ENCODE measurements at places on chromosomes 3 and 15.

DNA sequence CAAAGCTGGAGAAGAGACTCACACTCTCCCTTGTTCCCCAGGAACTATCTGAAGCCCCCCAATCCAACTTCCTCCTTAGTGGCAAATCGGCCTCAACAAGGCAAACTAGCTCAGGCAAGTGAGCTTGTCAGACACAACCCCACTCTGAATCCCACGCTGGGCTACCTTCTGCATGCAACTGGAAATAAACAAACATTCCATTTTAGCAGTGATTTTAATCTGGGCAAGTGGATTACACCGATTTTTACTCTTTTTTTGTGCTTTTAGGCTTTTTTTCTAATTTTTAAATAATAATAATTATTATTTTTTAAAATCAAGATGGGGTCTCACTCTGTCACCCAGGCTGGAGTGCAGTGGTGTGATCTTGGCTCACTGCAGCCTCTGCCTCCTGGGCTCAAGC is 2.9 kb upstream of the NOX5 start:
- no peak for DNase-seq

DNA sequence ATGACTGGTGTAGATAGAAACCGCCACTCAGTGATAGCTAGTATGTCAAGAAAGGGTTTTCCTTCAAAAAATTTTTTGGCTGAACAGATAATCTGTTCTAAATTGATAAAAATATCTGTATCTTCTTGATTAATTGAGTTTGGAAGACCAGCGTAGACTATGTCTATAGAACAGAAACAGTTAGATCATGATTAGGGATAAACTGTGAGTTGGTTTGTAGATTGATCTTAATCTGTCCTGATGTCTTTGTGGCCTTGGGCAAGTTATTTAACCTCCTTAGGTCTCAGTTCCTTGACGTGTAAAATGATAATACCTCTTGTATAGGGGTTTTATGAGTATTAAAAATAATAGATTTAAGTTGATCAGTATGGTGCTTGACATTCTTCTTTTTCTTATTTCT is 4.7 kb downstream of the NFKBIZ start:
- no peak for DNase-seq

DNA sequence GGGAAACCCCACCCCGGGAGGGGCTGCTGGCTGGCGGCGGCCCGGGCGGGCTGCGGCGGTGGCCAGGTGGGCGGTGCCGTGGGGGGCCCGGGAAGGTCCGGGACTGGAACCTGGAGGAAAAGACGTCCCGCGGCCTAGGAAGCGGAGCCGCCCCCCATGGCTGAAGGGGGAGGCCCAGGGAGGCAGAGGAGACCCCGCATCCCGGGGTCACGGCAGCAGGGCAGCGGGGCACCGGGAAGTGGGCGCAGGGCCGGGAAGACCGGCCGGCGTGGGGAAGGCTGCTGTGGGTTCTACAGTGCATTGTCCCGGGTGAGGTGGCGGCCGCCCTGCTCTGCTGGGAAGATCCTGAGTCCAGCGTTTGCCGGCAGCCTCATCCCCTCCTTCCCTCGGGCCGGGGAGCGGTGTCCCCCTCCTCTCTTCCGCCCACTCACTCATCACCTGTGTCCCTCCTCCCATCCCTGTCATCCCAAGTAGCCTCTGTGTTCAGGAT is 525 bp upstream of the FSTL1 start:
- no peak for DNase-seq

DNA sequence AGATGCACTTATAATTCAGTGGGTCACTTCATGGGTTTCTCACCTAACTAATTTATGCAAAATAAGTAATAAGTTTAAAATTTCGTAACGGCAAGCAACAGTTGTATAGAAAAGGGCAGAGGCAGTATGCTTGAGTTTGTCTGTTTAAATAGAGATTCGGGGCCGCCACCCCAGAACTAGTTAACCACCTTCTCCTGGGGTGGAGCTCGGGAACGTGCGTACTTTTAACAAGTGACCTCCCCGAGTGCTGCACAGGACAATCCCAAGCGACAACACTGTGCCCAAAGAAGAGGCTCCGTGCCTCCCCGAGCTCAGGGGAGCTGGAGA is 439 bp downstream of the SSR3 start:
- DNase-seq = no peak

Data from stimulated activated CD4-positive, alpha-beta T cell treated with anti-CD3 and anti-CD28 coated beads, Interleukin-2, amount 100 ng/mL, for 4 hours (primary cell).